ENCODE measurements at places on chromosomes 1 and 21.

DNA sequence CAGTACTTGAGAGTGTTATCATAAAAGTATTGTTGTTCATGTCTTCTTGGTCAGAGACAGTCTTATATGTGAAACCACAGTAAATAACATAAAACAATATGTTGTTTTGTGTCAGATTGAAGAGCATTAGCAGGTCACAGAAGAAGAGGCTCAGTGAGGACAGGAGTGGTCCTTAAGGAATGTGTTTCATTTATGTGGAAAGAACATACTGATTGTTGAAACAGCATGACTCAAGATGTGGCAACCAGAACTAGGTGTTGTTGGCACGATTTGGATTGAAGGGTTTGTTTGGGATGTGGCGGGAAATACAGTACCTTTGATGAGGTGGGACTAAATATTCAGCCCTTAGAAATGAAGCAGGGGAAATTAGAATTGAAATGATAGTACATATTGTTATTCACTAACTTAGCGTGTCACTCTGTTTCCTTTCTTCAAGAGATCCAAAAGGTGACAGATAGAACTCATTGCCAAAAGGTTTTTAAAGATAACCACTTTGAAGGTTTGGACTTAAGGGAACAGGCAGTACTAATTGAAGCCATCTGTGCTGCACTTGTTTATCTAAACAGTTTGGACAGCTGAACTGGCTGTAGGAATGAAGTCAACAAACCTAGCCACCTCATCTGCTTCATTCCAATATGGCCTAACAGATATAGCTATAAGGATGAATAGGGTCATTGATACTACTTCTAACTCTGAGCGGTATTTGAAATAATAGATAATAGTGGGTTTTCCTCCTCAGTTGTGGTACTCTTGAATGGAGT lies 14.4 kb downstream of the RALGPS2 start:
- DNase-seq, result no peak

GRCh38 chr1:1806890-1807289 lies 28.6 kb upstream of the NADK start:
- DNase-seq, result no peak

GRCh38 chr1:22351768-22352080 lies 99.9 kb upstream of the ZBTB40 start:
- DNase-seq, result no peak

GRCh38 chr1:56758135-56758534 lies 61.1 kb downstream of the FYB2 start:
- no peak for DNase-seq

GRCh38 chr1:111099289-111099688 lies 40.6 kb downstream of the DRAM2 start:
- no peak for DNase-seq

- no peak for DNase-seq
Observed at GRCh38 chr1:58909914-58910681, 126.3 kb upstream of the JUN start.

GRCh38 chr1:212640223-212640878 lies 31.8 kb downstream of the ATF3 start:
- DNase-seq, result no peak

DNA sequence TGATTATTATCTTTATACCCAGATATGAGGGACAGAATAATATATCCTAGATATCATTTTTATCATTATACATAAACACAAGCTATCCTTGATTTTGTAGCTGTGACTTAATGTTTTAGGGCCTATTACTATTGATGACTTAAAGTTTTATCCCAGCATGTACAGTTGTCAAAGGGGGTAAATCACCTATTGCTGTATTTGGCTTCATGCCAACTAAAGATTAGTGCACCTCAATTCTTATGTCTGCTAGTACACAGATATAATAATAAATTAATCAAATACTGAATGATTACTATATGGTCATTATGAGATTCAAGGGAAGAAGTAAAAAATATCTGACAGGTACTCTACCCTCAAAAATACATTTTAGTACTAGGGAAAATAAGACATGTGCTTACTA lies 84.0 kb downstream of the SYT14 start:
- DNase-seq, result no peak

DNA sequence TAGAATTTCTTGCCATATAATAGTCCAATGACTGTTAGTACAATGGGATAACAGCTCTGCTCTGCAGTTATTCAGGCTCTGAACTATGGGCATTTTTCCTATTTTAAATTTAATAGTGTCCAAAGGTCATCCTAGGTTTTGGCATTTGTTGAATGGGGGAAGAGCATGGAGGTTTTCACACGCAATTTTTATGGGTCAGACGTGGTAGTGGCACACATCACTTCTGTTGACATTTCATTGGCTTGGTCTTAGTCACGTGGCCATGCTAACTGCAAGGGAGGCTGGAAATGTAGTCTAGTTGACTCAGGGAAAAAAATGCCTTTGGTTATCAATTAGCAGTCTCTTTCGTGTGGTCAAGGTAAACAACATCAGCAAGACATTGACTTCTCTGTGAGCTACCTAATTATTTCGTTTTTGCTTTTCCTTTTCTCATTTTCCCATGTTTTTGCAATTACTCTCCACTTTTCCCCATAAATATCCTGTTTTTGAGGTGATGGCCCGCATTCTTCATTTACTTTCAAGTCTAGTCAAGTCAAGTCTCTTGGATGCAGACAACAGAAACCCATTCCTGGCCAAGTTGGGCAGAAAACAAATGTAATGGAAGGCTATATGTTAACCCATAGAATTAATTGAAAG lies 82.8 kb downstream of the DYRK1A start:
- no peak for DNase-seq

GRCh38 chr21:44072111-44072510 lies 35.1 kb upstream of the PWP2 start:
- DNase-seq, result no peak

DNA sequence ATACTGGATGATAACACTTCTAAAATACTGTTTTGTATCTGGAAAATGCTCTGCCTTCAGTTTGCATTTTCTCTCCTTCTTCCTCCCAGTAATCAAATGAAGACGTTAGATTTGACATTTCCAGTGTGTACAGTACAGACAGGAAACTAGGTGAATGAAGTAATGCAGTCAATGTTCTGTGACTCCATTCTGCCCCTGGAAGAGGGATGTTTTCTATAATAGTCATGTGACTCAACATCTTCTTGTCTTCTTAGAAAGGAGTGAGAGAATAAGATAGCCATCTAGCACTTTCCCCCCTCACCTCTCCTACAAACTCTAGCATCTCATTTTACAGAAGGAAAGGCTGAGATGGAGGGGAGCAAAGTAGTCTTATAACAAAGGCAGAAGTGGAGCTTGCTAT lies 77.6 kb downstream of the DDR2 start:
- DNase-seq, result no peak

- no peak for DNase-seq
Observed at GRCh38 chr1:241202401-241202800, 154.6 kb downstream of the RGS7 start.

- DNase-seq, result no peak
Observed at GRCh38 chr21:45811136-45811535, 167.6 kb downstream of the PCBP3 start.

GRCh38 chr1:232369451-232370296 lies 260.3 kb downstream of the SIPA1L2 start:
- DNase-seq, result no peak

DNA sequence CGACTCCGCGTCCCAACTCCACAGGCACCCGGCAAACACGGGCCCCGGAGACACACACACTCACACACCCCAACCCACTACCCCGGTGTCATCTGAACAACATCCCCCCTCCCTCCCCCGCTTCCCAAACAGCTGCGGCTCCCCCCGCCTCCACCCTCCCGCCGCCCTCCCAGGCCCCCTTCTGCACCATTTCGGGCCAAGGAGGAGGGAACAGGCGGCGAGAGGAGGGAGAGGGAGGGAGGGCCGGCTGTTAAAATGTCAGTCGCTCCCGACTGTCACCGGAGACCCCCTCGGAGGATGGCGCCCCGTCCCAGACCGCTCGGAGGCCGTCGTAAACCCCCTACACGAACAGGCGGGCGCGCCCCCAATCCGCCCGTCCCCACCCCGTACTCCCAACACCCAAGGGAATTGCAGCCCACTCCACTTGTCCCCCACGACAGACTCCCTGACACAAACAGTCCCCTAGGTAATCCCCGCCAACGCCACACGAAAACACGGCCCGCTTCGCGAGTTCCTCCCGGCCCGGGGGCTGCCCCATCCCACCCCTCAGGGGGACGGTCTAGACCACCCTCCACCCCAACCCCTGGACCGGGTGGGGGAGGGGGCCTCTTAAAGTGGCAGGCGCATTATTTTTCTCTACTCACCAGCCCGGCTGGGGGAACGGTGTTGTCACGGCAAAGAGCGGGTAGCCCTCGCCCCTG lies 583 bp downstream of the MEF2D start:
- DNase-seq, result no peak

DNA sequence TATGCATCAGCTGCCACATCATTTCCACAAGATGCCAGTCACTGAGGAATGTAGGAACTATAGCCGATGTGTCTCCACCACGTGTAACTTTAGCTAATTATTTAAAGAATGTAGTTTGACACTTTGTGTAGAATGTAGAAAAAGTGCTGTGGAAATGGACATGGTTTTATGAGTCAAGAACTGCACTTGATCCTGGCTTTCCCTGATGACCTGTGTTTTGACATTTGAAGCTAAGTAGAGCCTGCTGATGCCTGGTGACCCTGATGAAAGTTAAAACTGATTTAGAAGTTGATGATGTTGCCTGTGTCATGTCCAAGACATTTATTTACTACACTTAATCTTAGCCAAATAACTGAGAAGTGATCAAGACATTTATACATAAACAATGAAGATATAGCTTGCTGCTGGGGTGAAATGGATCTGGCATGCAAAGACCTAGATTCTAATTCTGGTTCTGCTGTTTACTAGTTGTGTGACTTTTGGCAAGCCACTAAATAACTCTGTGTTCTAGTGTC lies 4.4 kb upstream of the OSBPL9 start:
- DNase-seq, result no peak

- DNase-seq, result no peak
Observed at GRCh38 chr1:116367256-116367945, 5.6 kb upstream of the ATP1A1 start.

GRCh38 chr1:171809834-171810233 lies 28.4 kb downstream of the METTL13 start:
- DNase-seq, result no peak

GRCh38 chr21:31317688-31318087 lies 26.4 kb downstream of the TIAM1 start:
- no peak for DNase-seq

DNA sequence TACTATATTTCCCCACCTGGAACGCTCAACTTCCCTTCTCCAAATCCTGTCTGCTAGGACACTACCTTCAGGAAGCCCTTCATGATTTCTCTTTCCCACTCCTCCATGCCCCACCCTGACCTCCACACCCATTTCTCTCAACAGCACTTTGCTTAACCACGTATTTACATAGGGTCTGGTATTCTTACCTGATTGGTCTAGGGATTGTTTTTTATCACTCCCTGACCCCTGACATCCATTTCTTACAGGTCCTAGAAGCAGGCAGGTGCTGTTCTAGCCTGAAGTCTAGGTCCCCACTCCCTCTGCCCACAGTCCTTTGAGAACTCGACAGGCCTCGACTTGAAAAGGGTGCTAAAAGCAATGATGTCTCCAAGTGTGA lies 47.5 kb downstream of the DMAP1 start:
- no peak for DNase-seq

- no peak for DNase-seq
Observed at GRCh38 chr1:44834328-44834727, 8.7 kb downstream of the PTCH2 start.

DNA sequence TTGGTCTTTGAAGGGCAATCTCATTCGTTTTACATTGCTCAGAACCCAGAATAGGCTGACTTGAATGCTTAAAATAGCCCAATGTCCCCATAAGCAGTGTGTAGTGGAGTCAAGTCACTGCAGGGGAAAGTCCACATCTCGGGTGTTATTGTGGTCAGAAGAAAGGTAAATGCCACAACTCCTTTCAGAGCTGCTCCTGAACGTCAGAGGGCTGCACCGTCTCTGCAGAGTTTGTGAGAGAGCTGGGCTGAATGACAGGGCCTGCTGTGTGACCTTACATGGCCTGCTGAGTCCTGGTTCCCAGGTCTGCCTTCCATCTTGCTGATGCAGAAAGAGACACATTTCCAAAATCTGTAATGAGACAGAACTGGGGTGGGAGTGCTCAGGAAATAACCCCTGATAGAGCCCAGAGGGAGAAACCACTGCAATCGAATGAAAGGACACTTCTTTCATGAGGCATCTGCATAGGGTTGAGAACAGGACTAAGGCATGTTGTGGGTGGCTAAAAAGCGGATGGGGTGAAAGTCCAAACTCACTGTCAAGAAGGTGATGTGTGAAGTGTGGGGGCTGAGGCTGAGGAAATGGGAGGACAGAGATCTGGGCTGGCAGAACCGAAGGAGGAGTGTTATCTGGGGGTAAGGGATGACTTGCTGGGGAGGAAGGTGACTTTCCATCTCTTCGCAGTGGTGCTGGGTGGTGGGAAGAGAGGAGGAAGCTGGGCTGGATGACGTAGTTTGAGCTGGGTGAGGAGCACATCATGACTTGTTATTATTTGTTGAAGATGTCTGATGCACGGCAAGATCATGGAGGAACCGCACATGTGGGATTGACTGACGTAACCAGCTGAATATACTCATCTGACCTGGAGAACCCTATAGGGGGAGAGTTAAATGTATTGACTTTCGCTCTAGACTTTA lies 33.7 kb downstream of the XCL2 start:
- no peak for DNase-seq

Measured in pulmonary artery endothelial cell (primary cell).